ENCODE measurements at places on chromosomes 2 and 18.

DNA sequence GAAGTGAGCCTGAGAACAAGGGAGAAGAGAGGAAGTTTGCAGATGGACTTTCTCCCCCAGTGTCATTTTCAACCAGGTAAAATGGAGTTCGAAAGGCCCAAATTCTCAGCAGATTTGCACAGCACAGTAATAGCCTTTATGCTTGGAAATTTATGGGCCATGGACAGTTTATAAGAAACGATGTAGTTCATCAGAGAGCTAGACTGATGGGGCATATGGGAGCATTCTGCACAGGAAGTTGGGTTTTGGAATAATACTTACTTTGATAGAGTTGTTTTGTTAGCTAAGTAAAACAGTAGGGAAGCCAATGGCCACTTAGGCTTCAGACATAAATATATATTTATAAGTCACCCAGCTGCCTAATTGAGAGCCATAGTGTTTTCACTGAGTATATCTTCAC lies 169.4 kb downstream of the MEIS1 start:
- DNase-seq = no peak

GRCh38 chr2:45132551-45132950 lies 123.3 kb upstream of the SIX2 start:
- DNase-seq = no peak

- DNase-seq = no peak
Measured at GRCh38 chr2:46000660-46001059, 296.5 kb upstream of the EPAS1 start.

DNA sequence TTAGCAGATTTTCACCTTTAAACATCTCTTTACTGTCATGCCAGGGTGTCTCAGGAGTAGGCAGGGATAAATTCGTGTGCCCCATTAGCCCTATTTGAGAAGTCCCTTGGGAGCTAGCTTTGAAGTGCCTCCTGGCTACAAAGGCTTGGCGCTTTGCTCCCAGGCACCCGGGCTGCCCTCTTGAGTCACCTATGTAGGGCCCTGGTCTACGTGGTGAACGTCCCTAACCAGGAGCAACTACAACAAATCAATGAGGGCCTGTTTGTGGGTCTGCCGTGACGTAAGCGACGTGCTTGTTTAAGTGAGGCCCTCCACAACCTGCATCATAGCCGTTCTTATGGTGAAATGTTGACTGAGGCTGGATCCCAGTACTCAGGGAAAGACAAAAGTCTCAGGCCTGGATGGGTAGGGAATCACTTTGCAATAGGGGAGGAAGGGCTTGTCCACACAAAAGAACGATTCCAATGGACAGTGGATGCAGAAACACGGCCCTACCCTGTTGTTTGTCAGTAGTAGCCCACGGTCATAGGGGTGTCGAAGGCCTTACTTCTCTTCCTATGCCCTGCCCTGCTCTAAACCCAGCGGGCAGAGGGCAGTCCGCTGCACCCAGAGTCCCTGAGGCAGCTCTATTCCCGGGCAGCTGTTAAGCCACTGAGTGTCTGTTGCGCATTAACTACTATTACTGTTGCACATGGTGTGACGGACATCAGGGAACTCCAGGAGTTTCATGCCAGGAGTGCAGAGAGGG lies 93.9 kb downstream of the INHBB start:
- no peak for DNase-seq

GRCh38 chr18:34370704-34371395 lies 146.1 kb upstream of the NOL4 start:
- DNase-seq = no peak

GRCh38 chr2:238465487-238466242 lies 38.9 kb downstream of the ASB1 start:
- no peak for DNase-seq

- DNase-seq = no peak
Measured at GRCh38 chr2:123136419-123136818, 888.7 kb upstream of the CNTNAP5 start.

- no peak for DNase-seq
Measured at GRCh38 chr2:120379916-120380893, 34.3 kb downstream of the INHBB start.
